Esophagus mucosa (tissue), 1 donor: ENCODE measurements at places on chromosomes 1 and 21. TPM values are rescaled to one million over a fixed set of nuclear protein-coding genes. Genes with fewer than 3 reads are reported as not detected.

Gene DEPDC1
- 10.4 TPM for total RNA-seq

Gene CD48
- 2.0 TPM for total RNA-seq

Gene SPATA1
- 1.1 TPM for total RNA-seq

Gene PROK1
- total RNA-seq, result 0.20 TPM

Gene CCDC185
- total RNA-seq, result 0.24 TPM

Gene CD52
- total RNA-seq, result 7.5 TPM

Gene OR10Z1
- not detected for total RNA-seq

Gene SAMSN1
- 2.2 TPM for total RNA-seq

Gene KCNC4
- total RNA-seq, result 5.8 TPM

Gene VSIG8
- 1.2 TPM for total RNA-seq

Gene GBP3
- total RNA-seq, result 9.4 TPM

Gene LRRC8D
- total RNA-seq, result 15.1 TPM

Gene TEKT2
- not detected for total RNA-seq

Gene C1orf185
- not detected for total RNA-seq

Gene CRNN
- total RNA-seq, result 1,110 TPM

Gene PRKAA2
- 0.44 TPM for total RNA-seq

Gene BRINP3
- total RNA-seq, result not detected

Gene DR1
- total RNA-seq, result 42.9 TPM

Gene AMPD1
- not detected for total RNA-seq

Gene PLPP3
- 14.7 TPM for total RNA-seq

Gene TFF3
- total RNA-seq, result 2.3 TPM

Gene TCHH
- total RNA-seq, result 0.08 TPM

Gene COL11A1
- total RNA-seq, result not detected

Gene FAM110D
- total RNA-seq, result 0.68 TPM

Gene HTR1D
- total RNA-seq, result not detected

Gene CFAP74
- not detected for total RNA-seq

Gene MYBPH
- total RNA-seq, result not detected

Gene GJA5
- total RNA-seq, result 0.84 TPM

Gene NBPF14
- total RNA-seq, result 24.5 TPM

Gene S100B
- 0.64 TPM for total RNA-seq

Gene FGR
- total RNA-seq, result 1.3 TPM

Gene TPR
- 57.0 TPM for total RNA-seq

Gene LRRC71
- not detected for total RNA-seq

Gene FAM177B
- 0.64 TPM for total RNA-seq

Gene SLC35D1
- total RNA-seq, result 9.0 TPM

Gene HSD3B1
- total RNA-seq, result not detected
